ENCODE measurements at places on chromosomes 7 and 10.

GRCh38 chr7:77619314-77619713 lies 76.9 kb upstream of the RSBN1L start:
- DNase-seq = no peak

GRCh38 chr7:148212731-148213130 lies 377.8 kb upstream of the C7orf33 start:
- DNase-seq = no peak

- no peak for DNase-seq
Observed at GRCh38 chr10:15794569-15794968, 65.7 kb downstream of the MINDY3 start.

GRCh38 chr10:94025806-94026205 lies 32.1 kb downstream of the PLCE1 start:
- DNase-seq = no peak

DNA sequence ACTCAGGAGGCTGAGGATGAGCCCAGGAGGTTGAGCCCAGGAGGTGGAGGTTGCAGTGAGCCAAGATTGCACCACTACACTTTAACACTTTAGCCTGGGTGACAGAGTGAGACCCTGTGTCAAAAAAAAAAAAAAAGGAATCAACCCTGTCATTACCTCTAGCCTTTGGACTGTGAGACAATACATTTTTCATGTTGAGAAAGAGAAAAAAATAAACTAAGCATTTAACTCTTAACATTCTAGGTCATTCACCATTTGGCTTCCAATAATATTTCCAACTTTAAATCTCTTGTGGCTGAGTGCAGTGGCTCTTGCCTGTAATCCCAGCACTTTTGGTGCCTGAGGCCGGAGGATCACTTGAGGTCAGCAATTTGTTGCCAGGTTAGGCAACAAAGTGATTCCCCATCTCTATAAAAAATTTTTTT lies 41.9 kb upstream of the TPST1 start:
- peak; percentile 54 for DNase-seq
